Stimulated activated CD4-positive, alpha-beta T cell treated with anti-CD3 and anti-CD28 coated beads, Interleukin-12 subunit alpha, Interleukin-12 subunit beta, amount 100 ng/mL, for 48 hours (primary cell): ENCODE measurements at places on chromosomes 16 and 17.
A peak's percentile ranks its signal among the peaks of the same experiment; 100 is the strongest.

DNA sequence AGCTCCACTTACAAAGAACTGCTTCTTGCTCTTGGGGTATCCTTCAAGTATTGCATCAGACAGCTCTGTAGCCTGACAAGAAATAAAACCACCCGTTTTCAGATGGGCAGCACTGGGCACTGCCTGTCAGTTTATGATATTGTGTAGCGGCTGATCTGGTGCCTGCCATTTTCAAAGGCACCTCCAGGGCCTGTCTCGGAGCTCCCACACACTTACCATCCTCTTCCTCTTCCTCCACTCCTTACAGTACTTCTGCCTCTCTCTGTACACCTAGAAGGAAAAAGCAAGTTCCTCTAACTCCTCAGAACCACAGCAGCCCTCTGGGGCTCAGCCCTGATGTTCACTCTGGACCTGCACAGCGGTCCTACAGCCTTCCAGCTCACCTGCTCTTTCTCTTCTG is 4.4 kb downstream of the PSMC3IP start:
- no peak for DNase-seq

GRCh38 chr16:35146723-35147458 is 1687.5 kb downstream of the TP53TG3F start:
- DNase-seq = no peak

DNA sequence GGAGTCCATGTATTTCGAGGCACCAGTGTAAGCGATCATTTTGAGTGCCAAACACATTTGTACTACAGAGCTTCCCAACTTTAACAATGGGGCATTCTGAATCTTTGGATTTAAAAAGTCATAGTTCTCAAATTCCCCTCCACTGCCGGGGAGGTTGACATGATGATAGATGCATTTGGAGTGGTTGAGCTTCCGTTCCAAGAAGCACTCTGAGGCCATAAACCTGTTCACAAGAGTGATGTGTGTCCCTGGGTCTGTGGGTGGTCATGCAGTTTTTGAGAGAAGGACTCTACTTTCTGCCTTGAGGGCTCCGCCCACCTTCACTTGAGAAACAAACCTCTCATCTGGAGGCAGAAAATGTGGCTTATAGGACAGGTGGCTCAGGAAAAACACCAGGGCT is 43.7 kb downstream of the IRX5 start:
- no peak for DNase-seq

DNA sequence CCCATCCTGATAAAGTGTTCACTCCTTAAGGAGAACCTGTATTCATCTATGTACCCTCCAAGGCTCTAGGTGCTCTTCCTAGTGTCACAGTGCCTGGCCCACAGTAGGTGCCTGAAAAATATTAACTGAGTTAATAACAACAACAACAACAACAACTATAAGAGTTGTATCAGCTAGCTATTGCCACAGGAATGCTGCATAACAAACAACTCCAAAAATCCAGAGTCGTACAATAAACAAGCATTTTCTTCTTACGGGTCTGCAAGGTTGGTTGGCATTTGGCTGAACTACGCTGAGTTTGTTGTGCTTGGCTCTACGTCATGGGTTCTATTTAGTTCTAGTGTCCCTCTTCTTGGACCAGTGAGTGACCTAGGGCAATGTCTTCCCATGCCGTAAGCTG is 29.2 kb downstream of the TMC5 start:
- DNase-seq = no peak

- DNase-seq = peak; percentile 68
These were observed 3.9 kb downstream of the RSAD1 start for GRCh38 chr17:50482516-50482915.

DNA sequence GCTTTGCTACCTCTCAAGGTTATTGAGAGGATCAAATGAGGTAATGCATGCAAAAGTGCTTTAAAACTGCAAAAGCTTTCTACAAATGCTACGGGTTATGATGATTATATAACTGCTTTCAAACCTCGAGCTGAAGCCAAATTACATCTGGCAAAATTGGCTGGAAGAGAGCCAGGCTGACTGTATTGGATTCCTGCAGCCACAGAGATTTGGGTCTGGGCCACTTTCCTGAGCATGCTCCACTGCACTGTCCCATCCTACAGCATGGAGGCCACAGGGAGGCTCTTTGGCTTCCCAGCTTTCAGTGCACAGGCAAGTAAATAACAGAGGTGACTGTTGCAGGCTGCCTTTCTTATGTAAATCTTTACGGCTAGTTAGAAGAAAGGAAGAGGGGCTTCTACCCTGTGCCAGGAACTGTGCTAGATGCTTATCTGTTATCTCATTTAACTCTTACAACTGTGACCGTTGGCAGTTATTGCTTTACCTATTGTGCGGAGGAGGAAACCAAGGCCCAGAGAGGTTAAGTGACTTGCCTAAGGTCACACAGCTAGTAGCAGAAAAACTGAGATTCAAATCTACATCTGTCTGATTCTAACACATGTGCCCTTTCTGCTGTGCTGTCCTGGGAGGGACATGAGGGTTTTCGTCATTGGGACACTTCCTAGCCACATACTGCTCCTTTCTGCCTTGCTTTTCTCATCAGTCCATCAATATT is 121.8 kb downstream of the SPACA3 start:
- DNase-seq = no peak

DNA sequence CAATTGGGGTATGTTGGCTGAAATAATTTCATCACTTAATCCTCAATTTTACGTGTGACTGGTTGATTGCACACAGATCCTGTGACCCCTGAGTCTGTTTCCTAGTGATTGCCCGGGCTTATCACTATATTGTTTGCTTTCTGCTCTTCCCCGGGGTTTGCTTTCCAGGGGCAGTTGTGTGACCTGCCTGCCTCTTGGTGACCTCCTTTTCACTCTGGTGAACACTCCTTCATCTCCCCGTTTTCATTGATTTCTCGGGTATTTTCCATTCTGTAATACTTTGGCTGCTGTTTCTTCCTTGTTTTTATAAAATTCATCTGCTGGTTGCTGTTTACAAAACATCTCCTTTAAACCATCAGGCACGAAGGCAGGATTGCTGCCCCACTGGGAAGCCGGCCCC is 36.0 kb downstream of the NTN1 start:
- no peak for DNase-seq

DNA sequence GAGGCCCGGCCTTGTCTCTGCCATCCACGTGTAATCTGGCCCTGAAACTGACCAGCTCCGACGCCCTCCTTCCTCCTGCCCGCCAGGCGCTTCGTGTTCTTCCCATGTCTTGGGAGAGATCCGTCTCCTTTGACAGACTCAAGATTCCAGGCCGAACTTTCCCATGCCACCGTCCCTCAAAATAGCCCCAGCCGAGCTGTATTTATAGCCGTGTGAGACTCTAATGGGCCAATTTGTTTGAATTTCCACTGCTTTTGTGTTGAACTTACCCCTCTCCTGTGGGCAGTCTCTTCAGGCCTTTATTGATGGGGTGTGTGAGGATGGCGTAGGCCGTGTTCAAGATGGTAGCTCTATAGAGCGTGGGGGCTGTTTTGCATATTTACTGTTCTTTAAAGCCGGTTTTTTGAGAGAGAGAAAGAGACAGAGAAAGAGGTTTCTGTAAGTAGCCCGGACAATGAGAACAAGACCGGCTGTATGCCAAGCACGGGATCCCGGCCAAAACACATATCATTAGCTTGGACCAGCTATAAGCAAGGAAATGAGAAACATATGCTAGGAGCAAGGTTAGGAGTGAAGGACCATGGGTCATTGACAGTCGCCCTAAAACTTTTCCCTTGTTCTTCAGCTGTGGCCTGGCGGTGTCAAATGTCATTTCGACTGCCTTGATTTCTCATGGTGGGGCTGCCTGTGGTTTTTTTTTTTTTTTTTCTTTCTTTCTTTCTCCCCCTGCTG is 124.5 kb upstream of the ZFHX3 start:
- no peak for DNase-seq

GRCh38 chr16:57858635-57859034 is 56.3 kb upstream of the KIFC3 start:
- no peak for DNase-seq

DNA sequence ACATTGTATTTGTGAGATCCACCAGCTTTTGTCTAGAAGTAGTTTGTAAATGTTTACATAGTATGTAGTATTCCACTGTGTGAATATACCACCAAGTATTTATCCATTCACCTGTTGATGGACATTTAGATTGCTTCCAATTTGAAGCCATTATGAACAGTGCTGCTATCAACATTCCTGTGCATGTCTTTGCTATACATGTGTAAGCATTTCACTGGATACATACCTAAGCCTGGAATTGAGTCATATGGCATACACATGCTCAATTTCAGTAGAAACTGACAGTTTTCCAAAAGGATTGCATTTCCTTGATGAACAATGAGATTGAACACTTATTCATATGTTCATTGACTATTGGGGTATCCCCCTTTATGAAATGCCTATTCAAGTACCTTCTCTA is 540.6 kb upstream of the SOX9 start:
- no peak for DNase-seq

GRCh38 chr16:67877064-67877463 is 4.2 kb downstream of the EDC4 start:
- DNase-seq = no peak

GRCh38 chr17:57880086-57880456 is 30.2 kb upstream of the MRPS23 start:
- peak; percentile 26 for DNase-seq

DNA sequence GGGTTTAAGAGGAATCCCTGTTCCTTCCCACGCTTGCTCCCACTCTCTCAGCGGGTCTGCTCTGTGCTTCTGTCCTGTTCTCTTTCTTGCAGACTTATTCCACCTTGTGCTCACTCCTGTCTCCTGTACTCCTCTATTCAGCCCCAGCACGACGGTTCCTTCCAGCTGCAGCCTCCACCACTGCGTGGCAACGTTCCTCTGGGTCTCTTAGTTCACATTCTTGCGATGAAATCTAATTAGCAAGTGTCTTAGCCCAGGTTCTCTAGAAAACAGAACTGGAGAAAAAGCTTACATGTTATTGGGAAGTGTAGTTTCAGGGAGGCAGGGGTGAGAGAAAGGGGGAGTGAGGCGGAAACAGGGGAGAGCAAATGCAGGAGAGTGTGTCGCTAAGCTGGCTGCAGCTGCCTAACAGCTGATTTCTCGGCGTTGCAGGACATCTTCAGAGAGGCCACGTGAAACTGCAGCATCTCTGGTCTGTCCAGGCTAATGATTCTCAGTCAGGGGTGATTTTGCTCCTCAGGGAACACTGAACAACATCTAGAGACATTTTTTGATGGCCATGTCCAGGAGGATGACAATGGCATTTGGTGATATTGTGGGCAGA is 213.2 kb upstream of the NLRP1 start:
- no peak for DNase-seq

GRCh38 chr17:57289130-57289529 is 32.8 kb downstream of the MSI2 start:
- no peak for DNase-seq

- DNase-seq = no peak
These were observed 63.3 kb upstream of the HSBP1 start for GRCh38 chr16:83744441-83744981.

GRCh38 chr17:65952015-65952414 is 239.9 kb downstream of the CEP112 start:
- no peak for DNase-seq

DNA sequence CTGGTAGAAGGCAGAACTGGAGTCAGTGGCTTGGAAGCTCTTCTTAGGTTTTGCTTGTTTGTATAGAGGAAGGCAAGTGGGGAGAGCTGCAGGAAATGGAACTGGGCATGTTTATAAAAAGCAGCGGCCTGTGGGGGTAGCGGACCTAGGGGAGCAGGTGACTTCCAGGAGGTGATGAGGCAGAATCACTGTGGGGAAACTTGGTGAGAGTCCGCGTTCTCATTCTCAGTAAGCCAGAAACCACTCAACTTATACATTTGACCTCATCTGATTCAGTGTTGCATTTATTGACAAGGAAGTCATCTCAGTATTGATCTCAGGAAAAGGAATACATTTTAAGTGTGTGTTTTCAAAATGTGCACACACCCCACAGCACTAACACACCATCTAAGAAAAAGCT is 299.8 kb downstream of the CNTNAP4 start:
- DNase-seq = no peak

DNA sequence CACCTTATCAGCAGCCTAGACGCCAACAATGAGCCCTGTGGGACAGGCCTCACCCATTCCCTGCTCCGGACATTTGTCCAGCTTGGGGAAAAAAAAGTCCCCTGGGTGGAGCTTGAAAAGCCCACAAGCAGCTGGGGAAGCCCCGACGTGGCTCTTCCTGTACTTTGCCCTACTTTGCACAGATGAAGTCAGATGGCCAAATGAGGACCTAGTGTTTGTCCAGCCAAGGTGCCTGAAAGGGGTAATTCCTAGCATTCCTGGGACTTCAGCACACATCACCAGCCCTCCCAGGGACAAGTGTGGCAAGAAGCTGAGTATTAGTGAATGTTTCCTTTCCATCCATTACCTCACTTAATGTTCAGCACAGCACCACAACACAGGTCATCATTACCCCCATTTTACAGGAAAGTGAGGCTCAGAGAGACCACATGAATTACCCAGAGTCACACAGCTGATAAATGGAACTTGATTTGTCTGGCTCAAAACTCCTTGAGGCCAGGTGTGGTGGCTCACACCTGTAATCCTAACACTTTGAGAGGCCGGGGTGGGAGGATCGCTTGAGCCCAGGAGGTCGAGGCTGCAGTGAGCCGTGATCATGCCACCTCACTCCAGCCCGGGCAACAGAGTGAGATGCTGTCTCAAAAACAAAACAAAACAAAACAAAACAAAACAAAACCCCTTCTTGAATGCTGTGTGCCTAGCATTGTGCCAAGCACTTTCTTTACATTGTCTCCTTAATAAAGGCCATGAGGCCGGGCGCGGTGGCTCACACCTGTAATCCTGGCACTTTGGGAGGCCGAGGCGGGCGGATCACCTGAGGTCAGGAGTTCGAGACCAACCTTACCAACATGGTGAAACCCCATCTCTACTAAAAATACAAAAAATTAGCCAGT is 19.9 kb upstream of the PLLP start:
- DNase-seq = no peak

GRCh38 chr17:3972931-3973330 is 8.7 kb upstream of the ATP2A3 start:
- DNase-seq = no peak

GRCh38 chr17:77099997-77100396 is 40.8 kb upstream of the SEC14L1 start:
- no peak for DNase-seq

DNA sequence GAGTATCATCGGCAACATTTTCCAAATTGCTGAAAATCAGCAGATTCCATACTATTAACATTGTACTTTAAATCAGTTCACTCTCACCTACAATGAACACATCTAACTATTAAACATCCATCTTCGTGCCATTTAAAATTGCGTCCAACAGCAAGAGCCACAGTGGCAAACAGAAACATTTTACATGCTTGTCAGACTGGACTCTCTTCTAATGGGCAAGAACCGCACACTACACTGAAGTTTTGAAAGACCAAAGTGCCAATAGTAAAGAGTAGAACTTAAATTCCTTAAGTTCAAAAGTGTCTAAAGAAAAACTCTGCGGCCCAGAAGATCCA is 652 bp downstream of the RPS15A start:
- no peak for DNase-seq

GRCh38 chr17:37052450-37052849 is 103.7 kb downstream of the AATF start:
- DNase-seq = no peak

GRCh38 chr17:80916246-80916645 is 75.4 kb upstream of the CHMP6 start:
- no peak for DNase-seq

- no peak for DNase-seq
These were observed 224.2 kb downstream of the C16orf78 start for GRCh38 chr16:49597796-49598195.
